ENCODE measurements at places on chromosomes 1 and 21. TPM values are rescaled to one million over a fixed set of nuclear protein-coding genes. Genes with fewer than 3 reads are reported as not detected.

Gene CLIC6
- polyA plus RNA-seq = 0.42 TPM

Gene OR2AK2
- polyA plus RNA-seq = not detected

Gene CYP4A11
- not detected for polyA plus RNA-seq

Gene GBP5
- not detected for polyA plus RNA-seq

Data from H1 (cell line).